ENCODE measurements at places on chromosomes 3 and 15.

DNA sequence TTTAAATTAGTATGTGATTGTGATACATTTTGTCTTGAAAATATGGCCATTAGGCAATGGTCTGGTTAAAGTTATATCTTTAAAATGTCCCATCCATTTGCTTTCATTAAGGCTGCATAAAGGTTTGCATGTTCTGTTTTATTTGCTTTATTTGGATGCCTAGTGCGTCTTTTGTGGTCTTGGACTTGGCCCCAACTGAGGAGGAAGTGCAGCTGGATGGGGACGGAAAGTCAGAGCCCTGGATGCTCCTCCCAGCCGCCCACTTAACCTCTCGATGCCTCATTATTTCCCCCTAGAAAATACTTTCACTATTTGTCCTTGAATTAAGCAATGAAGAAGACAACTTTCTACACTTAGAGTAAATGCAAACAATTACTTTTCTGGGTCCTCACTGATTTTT, 898.2 kb downstream of the MCTP2 start:
- no peak for DNase-seq

DNA sequence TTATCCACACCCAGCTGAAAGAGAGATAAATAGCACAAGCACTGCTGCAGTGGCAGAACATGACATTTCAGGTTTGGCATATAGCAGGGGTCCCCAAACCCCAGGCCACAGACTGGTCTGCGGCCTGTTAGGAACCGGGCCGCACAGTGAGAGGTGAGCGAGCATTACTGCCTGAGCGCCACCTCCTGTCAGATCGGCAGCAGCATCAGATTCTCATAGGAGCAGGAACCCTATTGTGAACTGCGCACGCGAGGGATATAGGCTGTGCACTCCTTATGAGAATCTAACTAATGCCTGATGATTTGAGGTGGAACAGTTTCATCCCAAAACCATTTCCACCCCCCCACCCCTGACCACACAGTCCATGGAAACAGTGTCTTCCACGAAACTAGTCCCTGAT, 54.6 kb downstream of the CCR4 start:
- no peak for DNase-seq

- no peak for DNase-seq
Observed at GRCh38 chr15:90188914-90189748, 12.0 kb upstream of the SEMA4B start.

DNA sequence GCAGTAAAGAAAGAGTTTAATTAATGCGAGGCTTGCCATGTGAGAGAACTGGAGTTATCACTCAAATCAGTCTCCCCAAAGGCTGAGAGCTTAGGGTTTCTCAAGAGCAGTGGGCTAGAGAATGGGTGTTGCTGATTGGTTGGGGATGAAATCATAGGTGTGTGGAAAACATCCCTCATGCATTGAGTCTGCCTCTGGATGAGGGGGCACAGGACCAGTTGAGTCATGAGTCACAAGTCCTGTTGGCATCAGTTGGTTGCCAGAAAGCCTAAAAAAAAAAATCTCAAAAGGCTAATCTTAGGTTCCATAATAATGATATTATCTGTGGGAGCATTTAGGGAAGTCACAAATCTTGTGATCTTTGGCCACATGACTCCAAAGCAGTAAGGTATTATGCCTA, 800.3 kb downstream of the TUSC7 start:
- no peak for DNase-seq

GRCh38 chr3:17584066-17584465, 158.4 kb downstream of the TBC1D5 start:
- no peak for DNase-seq

GRCh38 chr3:76514836-76515235, 525.1 kb upstream of the ROBO2 start:
- no peak for DNase-seq

GRCh38 chr3:12622335-12622734, 41.6 kb downstream of the RAF1 start:
- no peak for DNase-seq

- no peak for DNase-seq
Observed at GRCh38 chr15:77493324-77493907, 72.7 kb downstream of the HMG20A start.

DNA sequence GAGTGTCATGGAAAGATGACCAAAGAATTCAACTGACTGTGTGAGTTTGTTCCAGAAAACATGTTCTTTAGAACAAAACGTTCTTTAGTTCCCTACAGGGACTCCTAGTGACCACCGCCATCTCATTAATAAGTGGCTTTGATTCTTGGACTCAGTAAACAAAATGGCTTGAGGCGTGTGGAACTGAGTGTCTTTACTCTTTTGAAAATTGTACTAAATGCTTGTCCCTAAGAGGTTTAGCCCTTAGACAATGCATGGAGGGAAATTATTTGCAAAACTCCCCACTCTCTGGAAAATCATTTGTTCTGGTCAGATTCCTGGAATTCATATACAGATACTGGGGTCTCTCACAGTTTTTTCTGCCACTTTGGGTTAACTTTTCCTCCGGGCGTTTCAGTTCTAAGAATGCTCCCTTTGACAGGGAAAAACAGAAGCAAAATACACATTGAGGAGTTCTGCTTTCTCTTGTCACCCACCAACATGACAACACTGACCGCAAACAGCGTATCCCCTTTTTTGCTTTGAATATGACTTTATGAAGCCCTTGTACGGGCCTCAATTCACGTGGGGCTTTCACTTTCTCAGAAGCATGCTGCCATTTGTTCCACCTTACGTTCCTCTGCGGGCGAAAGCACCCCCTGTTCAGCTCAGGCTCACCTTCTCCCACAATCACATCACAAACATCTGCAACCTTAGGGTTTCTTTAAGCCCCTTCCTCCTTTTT, 15.3 kb upstream of the NRROS start:
- DNase-seq, result peak; percentile 55

DNA sequence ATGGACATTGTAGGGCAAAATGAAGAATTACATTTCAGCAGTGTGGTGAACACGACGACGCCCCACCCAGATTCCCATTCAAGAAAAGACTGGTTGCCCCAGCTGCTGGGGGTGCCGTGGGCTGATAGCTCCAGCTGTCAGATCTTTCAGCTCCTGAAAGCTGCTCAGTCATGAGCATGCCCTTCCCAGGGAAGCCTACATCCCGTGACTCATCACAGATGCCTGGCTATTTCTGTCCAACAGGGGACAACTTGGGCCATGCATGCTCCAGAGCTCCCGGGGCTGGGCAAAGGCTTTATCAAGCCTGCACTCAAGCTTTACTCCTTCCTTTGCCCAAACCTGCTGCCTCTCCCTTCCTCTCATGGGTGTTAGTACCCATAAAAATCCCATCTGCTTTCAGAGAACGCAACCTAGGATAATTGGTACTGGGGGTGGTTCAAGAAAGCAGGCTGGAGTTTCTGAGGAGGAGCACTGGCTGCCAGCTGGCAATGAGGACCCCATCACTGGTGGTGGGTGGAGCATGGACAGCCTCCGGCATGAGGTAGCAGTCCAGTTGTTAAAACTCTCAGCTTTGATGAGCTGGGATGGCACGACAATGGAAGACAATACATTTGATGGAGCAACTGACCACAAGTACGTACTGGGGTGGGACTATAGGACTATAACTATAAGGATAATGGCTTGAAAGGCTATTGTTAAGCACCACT, 16.4 kb upstream of the ST8SIA2 start:
- DNase-seq, result no peak

GRCh38 chr3:43998836-43999727, 242.6 kb upstream of the TOPAZ1 start:
- DNase-seq, result no peak

DNA sequence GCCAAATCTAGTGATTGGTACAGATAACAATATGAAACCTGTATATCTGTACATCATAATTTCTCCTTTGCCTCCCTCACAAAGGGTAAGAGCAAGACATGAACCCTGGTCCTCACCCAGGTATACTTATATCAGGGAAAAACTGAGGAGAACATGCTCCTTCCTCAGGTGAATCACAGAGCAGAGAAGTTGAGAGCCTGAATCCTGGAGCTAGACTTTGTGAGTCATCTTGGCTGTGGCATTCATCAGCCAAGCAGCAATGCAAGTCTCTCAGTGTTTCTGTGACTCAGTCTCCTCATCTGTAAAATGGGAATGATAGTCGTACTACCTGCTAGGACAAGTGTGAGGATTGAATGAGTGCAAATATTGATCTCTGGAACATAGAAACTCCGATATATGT, 165.7 kb upstream of the ADAMTS9 start:
- DNase-seq, result no peak

DNA sequence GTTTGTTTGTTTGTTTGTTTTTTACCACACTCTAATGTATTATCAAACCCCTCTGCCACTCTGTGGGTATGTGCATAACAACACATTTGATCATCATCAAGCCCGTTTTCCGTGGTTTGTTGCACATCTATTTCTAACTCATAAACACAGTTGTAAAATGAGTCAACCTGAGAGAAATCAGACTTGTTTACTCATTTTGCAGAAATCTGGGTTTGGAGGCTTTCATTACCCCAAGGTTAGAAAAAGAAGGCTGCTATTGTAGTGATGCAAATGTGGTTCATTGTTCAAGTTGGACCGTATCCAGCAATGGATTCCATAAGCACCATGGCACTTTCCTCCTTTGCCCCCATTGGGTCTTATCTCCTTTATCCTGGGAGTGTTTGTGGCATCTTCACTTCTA, 353.2 kb upstream of the SOX2 start:
- no peak for DNase-seq

- no peak for DNase-seq
Observed at GRCh38 chr3:127258733-127259132, 29.1 kb downstream of the PRR20G start.

- DNase-seq, result peak; percentile 68
Observed at GRCh38 chr15:73700041-73700842, 16.1 kb downstream of the CD276 start.

DNA sequence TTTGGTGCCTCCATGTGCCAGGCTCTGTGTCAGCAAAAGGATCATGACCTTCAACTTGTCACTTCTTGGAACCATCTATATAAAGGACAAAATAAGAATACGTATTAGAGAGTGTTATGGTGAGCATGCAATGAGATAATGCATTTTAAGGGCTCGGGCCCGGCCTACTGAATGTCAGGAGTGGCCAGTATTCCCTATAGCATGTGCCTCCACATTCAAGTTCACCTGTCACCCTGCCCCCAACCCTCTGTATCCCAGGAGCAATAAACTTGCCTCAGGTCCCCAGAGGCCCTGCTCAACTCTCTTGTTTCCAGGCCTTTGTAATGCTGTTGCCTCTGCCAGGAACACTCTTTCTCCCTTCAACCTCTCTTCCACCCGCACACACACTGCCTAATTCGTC, 90.2 kb upstream of the SLC6A11 start:
- DNase-seq, result no peak

DNA sequence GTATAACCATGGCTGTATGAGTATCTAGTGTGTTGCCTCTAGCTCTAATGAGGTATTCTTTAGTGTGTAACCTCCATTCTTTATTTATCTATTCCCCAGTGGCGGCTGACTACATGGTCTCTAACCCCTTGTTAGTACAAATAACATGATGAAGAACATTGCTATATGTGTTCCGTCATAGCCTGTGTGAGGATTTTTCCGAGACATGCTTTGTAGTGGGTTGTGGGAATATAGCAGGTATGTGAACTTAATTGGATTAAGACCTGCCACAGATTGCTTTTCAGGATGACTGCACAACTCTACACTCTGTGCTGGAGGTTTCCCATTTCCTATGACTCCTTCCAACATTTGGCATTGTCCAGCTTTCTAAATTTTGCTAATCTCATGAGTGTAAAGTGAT, 563.4 kb downstream of the ROBO1 start:
- DNase-seq, result no peak

- DNase-seq, result peak; percentile 71
Observed at GRCh38 chr15:41904541-41905005, 10.7 kb upstream of the SPTBN5 start.

GRCh38 chr3:157683668-157684067, 180.5 kb upstream of the VEPH1 start:
- DNase-seq, result no peak

GRCh38 chr15:89341316-89342005, 6.8 kb upstream of the POLG start:
- DNase-seq, result no peak

- DNase-seq, result no peak
Observed at GRCh38 chr3:183586477-183586876, 31.0 kb upstream of the KLHL6 start.

GRCh38 chr3:136595913-136596697, 156.1 kb downstream of the STAG1 start:
- DNase-seq, result no peak

DNA sequence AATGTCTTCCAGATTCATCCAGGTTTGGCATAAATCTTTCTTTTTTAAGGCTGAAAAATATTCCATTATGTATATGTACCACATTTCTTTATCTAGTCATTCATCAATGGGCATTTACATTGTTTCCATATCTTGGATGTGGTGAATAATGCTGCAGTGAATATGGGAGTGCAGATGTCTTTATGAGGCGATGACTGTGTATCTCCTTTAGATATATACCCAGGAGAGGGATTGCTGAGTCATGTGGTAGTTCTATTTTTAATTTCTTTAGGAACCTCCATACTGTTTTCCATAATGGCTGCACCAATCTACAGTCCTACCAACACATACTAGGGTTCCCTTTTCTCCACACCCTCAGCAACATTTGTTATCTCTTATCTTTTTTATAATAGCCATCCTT, 96.3 kb downstream of the LRRC28 start:
- no peak for DNase-seq

DNA sequence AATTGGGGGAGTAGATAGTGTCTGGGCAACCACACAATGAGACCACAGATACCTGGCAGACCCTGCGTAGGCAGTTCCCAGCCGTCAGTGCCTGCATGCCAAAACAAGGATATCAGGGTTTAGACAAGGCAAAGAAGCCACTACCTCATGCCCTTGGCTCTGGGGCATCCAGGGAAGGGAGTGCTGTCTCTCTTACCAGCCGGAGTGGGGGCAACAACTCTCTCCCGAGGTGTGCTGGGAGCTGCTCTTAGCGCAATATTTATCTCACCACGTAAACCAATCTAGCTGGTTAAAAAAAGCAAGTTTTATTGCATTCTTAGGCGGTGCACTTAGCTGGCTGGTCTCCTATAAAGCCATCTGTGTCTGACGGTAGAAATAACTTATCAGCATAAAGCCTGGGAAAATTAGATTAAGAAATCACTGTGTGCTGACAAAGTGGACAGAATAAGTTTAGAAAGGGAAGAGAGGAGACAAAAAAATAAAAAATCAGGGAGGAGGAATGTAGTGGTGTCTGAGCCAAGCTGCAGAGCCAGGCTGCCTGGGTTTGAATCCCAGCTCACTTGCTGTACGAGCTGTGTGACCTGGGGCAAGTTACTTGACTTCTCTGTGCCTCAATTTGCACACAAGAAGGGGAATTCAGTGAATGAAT, 273.2 kb downstream of the PDZRN3 start:
- DNase-seq, result no peak

GRCh38 chr15:31412824-31413223, 86.2 kb downstream of the KLF13 start:
- DNase-seq, result no peak

- DNase-seq, result no peak
Observed at GRCh38 chr3:178517665-178518334, 18.4 kb upstream of the KCNMB2 start.

- no peak for DNase-seq
Observed at GRCh38 chr3:43353923-43354670, 67.8 kb downstream of the SNRK start.

Measured in activated naive CD4-positive, alpha-beta T cell treated with anti-CD3 and anti-CD28 coated beads, Interleukin-2, amount 50 U/mL, for 72 hours (primary cell).